ENCODE measurements at places on chromosomes 6 and 20.
A peak's percentile ranks its signal among the peaks of the same experiment; 100 is the strongest.

GRCh38 chr6:144653885-144654505 is 368.9 kb downstream of the UTRN start:
- DNase-seq, result no peak

DNA sequence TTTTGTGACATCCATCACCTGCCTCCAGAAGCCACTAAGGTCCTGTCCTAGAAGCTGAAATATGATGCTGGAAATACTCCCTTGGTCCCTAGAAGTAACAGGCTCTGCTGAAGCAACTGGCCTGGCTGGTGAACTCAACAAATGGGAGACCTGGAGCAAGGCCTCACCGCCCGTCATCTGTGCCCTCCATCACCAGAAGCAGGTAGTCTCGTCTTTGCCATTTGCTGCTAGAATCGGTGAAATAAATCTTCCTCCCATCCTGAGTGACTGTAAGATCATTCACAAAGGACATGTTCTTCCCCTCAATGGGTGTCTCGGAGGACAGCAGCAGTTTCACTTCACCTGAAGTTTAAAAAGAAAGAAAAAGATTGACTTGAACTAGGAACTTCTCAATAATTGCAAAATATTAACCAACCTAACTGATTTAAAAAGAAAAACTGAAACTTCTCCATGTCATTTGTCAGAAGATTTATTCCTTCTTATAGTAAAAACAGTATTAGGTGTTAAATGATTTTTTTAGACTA is 21.0 kb downstream of the CST7 start:
- no peak for DNase-seq

GRCh38 chr6:43628393-43629103 is 516 bp downstream of the GTPBP2 start:
- peak; percentile 56 for DNase-seq

DNA sequence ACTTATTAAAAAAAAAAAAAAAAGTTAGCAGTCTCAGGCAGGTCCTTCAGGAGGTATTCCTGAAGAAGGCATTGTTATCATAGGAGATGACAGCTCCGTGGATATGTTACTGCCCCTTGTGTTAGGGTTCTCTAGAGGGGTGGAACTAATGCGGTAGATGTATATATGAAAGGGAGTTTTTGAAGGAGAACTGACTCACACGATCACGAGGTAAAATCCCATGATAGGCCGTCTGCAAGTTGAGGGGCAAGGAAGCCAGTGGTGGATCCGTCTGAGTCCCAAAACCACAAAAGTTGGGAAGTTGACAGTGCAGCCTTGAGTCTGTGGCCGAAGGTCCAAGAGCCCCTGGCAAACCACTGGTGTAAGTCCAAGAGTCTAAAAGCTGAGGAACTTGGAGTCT is 103.4 kb downstream of the TULP4 start:
- DNase-seq, result no peak

- DNase-seq, result no peak
Observed at GRCh38 chr20:41268917-41269652, 48.4 kb downstream of the ZHX3 start.

GRCh38 chr6:51339728-51340127 is 521.1 kb downstream of the TFAP2B start:
- DNase-seq, result no peak

GRCh38 chr6:52620055-52620905 is 43.4 kb upstream of the TRAM2 start:
- DNase-seq, result no peak

DNA sequence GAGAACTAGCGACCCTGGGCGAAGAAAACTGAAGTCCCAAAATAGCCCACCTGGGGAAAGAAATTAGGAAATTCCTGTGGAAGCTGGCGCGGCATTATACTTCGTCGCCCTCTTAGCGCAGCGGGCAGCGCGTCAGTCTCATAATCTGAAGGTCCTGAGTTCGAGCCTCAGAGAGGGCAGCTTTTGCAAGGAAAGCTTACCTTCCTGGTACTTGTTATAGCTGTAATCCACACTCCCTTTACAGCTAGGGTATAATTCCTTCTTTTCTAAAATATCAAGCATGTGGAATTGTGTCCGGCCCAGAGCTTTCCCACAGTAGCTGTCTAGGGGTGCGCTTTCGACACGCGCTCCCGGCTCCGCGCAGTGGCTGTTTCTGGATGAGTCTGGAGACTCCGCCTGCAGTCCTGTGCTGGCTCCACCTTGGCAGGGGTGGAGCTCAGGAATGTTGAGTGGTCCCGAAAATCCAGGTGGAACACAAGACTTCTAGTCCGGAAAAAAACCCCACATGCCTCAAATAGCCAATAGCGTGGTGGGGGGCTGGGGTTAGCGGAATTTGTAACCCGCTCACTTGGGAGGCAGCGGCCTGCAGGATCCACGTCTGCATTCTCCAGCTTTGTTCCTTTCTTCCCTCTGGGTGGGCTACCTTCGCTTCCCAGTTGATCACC is 83.7 kb upstream of the ZNF322 start:
- peak; percentile 78 for DNase-seq

DNA sequence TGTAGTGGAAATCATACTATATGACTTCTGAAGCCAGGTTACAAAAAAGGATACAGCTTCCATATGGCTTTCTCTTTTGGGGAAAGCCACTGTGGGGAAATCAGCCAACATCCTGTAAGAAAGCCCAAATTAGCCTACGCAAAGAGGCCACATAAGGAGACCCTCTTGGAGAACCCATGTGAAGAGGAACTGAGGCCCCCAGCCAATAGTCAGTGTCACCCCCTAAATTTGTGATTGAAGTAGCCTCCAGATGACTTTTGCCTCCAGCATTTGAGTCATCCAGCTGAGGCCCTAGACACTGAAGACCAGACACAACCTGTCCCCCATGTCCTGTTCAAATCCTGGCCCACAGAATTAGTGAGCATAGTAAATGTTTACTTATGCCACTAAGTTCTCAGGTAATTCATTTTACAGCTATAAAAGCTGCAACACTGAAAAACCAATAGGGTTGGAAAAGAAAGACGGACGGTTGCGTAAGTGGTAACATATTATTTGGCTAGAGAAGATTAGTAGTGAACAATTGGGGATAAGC is 60.4 kb downstream of the HMGCLL1 start:
- DNase-seq, result no peak

- DNase-seq, result no peak
Observed at GRCh38 chr20:3707508-3707899, 4.9 kb downstream of the SIGLEC1 start.

DNA sequence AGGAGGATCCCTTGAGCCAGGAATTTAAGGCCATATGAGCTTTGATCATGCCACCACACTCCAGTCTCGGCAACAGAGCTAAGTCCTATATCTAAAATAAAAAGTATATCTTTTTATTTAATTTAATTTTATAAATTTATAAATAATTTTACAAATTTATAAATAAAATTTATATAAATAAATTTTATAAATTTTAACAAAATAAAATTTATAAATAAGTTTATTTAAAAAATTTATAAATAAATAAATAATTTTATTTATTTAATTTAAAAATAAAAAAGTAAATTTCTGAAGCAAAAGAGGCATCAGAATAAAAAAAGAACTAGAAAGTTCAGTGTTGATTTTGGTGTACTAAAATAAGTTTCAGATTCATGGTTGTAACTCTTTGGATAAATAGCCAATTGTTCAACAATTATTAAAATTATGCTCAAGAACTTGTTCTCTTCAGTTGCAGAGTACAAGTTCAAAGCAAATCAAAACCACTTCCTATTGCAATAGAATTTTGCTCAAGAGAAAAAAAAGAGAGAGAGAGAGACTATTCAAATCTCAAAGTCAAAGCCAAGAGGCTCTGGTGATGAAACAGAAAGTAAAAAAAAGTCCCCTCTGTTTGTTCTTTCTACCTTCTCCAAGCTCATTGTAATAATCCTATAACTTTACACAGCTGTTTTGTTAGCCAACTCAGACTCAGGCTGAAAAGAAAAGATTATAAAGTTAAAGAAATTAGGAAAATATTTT is 547.5 kb upstream of the ADGRB3 start:
- DNase-seq, result peak; percentile 4

GRCh38 chr6:137921823-137922222 is 54.8 kb downstream of the TNFAIP3 start:
- DNase-seq, result no peak

- DNase-seq, result no peak
Observed at GRCh38 chr6:13528232-13528631, 40.8 kb upstream of the GFOD1 start.

- DNase-seq, result no peak
Observed at GRCh38 chr6:7672066-7673062, 53.5 kb upstream of the BMP6 start.

DNA sequence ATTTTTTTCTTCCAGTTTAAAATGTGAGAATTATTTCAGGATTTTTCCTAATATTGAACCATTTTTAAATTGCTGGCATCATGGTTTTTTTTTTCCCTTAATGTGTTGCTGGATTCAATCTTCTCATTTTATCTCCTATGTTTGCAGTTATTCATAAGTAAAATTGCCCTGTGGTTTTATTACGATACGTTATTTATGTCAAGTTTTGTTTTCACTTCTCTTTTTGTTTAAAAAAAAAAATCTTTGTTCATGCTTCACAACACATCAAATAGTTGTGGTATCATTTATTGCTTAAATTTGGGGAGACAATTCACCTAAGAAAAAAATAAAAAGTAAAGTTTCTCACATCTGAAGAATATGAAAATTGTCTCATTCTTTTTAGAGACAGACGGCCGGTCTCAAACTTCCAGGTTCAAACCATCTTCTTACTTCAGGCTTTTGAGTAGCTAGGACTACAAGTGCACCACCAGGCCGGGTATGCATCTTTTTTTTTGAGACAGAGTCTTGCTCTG is 239.3 kb upstream of the ID4 start:
- DNase-seq, result no peak

DNA sequence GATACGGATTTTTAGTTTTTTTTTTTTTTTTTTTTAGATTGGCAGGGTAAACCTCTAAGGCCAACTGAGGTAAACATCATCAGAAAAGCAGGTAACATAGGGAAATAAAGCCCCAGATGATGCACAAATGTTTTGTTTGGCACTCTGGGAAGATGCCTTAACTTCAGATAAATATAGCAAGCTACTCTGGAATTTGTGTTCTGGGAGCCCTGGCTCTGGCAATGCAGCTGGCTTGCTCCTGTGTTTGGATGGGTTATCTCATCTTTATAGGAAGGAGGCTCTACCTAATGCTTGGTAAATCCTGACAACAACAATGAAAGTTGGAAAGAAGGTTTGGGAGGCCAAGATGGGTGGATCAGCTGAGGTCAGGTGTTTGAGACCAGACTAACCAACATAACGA is 77.4 kb downstream of the GFOD1 start:
- no peak for DNase-seq

GRCh38 chr20:56566621-56567020 is 33.6 kb downstream of the FAM209B start:
- DNase-seq, result no peak

DNA sequence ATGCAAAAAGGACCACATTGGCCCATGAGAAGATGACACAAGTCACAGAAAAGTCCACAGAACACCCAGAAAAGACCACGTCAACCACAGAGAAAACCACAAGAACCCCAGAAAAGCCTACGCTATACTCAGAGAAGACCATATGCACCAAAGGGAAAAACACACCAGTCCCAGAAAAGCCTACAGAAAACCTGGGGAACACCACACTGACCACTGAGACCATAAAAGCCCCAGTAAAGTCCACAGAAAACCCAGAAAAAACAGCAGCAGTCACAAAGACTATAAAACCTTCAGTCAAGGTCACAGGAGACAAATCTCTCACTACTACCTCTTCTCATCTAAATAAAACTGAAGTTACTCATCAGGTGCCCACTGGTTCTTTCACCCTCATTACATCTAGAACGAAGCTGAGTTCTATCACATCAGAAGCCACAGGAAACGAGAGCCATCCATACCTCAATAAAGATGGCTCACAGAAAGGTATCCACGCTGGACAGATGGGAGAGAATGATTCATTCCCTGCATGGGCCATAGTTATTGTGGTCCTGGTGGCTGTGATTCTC is 11.2 kb downstream of the MUCL3 start:
- no peak for DNase-seq

DNA sequence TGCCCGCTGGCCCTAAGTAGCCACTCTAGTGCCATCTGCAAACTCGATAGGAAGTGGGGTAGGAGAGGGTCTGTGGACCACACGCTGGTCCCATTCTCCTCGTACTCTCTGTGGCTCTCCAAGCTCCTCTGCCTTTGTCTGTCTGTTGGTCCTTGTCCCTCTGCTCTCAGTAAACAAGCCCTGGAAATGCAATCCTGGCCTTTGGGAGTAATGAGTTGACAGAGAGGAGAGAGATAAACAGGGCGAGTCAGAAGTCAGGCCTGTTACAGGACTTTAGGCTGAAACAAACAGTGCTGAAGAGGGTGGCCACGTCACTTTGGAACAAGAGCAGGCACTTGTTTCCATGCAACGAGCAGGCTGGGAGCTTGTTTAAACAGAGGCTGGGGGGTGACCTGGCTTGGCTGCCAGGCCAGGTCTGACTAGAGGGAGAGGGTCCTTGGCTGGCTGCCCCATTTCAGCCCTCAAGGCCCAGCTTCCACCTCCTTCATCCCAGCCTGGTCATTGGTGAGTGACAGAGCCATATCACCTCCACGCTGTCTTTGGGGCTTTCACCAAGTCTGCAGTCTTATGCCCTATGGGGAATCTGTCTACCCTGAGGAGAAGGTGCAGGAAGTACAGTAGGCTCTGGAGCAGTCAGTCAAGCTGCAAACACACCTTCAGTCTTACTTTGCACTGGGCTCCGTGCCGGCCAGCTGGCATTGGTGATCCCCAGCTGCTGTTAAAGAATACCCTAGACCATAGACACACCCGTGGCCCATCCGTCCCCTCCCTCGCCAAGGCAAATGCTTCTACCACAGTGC is 22.6 kb downstream of the FOXP4 start:
- DNase-seq, result no peak

- no peak for DNase-seq
Observed at GRCh38 chr6:95127261-95127660, 450.1 kb upstream of the MANEA start.

DNA sequence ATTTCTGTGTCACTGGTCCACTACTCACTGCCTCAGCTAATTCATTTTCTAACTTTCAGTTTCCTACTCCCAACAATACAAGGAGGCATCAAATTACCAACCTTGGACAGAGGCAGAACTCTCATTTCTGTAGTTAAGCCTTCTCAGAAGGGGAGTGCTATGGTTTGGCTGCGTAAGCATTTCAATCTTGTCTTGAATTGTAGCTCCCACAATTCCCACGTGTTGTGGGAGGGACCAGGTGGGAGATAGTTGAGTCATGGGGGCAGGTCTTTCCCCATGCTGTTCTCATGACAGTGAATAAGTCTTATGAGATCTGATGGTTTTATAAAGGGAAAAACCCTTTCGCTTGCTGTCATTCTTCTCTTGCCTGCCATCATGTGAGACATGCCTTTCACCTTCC is 22.9 kb downstream of the HLA-DRA start:
- no peak for DNase-seq

- DNase-seq, result no peak
Observed at GRCh38 chr6:124285146-124285545, 481.5 kb downstream of the NKAIN2 start.

DNA sequence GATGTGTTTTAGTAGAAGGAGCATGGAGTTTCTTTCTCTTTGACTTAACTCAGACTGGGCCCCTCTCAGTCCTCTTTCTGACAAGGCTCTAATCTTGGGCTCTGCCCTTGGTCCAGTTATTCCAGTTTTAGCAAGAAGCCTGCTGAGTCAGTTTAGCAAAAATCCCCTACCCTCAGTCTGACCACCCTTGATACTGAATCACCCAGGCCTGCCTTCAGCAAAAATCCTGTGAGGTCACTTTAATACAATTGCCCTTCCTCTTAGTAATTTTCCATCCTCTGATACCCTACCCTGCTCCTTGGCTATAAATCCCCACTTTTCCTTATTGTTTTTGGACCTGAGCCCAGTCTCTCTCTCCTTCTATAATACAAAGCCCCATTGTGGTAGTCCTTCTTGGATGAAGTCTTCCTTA is 326.7 kb upstream of the NOX3 start:
- peak; percentile 93 for DNase-seq

Data from fibroblast of skin of abdomen (primary cell).